ENCODE measurements at places on chromosomes 12 and 14.

DNA sequence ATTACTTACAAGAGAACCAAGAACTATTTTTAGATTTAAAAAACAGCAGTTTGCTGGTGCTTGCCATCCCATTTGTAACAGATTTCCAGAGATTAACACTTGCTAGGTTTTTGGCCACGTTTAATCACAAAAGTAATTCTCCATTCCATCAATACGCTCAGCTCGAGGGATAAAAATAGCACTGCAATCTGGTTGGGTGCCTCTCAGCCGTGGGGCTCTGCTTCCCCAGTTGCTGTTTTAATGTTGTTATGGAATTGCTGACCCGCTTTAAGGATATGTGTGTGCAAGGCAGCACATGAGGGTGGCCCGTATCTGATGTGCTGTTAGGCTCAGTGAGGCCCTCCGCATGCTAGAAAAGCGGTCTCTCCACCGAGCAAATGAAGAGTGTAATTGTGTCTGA is 222.2 kb upstream of the TMEM260 start:
- no peak for DNase-seq

DNA sequence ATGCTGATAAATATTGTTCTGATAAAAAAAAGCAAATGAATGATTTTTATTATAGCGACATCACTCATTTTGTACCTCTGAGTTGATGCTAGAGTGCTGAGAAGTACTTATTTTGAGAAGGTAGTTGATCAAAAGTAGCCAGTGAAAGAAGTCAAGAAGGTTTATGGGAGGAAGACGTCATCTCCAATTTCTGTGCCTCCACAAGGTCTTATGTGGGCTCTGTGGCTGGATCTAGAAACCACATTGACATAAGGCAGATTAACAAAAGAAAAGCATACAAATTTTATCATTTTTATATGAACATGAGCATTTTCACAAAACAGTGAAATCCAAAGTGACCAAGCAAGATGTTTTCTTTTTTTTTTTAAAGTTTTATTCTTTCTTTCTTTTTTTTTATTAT is 289.5 kb upstream of the FAR2 start:
- no peak for DNase-seq

- no peak for DNase-seq
Observed at GRCh38 chr12:108078428-108078827, 50.7 kb upstream of the WSCD2 start.

DNA sequence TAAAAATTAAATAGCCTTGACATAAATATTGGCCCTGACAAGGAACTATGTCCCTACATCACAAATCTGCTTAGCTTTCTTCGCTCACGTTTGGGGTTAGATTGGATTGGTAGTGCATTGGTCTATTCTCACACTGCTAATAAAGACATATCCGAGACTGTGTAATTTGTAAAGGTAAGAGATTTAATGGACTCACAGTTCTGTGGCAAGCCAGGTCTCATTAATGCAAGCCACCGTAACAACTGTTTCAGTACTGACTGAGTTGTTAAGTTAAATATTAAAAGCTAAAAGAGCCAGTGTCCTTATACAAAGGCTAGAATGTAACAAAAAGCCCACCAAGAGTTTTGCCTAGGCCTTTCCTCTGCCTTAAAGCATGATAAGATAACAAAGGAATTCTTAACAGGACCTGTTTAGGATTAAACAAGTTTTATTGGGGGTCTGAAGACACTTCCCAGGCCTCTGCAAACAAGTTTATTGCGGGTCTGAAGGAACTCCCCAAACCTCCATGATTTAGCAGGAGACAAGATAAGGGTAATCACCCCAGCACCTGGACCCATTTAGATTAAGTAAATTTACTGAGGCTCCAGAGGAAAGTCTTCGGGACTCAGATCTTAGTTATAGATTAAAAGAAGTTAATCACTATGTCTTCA is 88.2 kb upstream of the PTGDR start:
- no peak for DNase-seq

GRCh38 chr14:70832561-70833305 is 23.4 kb upstream of the MAP3K9 start:
- no peak for DNase-seq

- no peak for DNase-seq
Observed at GRCh38 chr12:14260011-14260993, 105.2 kb upstream of the ATF7IP start.

DNA sequence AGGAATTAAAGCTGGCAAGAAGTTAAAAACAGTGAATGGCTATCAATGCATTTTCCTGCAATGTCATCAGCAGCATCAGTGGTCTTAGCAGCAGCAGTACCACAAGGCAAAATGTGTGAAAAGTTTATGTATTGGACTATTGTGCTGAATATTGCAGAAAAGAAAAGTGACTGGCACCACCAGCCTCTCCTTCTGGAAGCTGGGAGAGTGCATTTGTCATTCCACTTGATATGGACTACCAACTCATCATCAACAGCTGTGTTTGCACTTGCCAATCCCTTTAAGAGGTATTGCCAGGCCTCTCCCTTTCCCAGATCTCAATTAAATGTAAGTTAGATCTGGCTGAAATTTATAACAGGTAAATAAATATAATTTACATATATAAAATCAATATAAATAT is 151.0 kb upstream of the GZMB start:
- DNase-seq: no peak
